ENCODE measurements at places on chromosomes 1 and 21.
A peak's percentile ranks its signal among the peaks of the same experiment; 100 is the strongest.

- no peak for DNase-seq
Measured at GRCh38 chr21:39178421-39178820, 4.8 kb downstream of the PSMG1 start.

DNA sequence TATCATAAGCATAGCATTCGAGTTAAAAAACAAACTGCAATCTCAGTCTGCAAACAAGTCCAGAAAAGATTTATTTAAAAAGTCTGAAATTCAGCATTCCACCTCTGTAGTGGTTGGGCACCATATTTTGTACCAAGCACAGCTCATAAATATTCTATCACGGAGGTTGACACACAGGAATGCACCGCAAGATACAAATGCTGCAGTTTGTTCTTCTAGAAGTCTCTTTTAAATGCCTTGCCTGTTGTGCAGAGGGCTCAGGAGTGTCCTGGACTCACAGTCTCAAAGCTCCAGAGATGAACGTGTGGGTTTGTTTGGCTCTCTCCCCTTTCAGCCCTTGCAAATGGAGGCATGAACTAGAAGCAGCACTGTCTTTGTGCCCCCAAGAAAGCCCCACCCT, 212.4 kb upstream of the USP24 start:
- DNase-seq: no peak

DNA sequence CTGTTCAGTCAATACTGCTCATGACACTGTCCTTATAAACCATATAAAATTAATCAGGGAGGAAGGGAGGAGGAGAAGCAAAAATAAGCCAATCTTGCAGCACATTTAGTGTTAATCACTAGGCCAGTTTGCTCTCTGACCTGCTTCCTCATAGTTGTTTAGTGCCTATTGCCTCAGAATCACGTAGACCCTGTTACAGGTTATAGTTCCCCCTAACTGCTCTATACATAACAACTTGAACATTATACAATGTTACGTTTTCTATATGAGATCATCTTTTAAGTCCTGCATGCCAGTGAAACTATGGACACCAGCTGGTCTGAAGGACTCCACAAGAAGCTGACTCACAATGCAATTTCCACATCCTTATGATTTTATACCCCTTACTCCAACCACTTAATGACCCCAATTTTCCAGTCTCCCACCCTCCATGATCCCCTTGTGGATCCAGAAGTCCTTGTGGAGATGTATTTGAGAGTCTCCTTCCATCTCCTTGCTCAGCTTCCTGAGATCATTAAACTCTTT, 34.9 kb upstream of the TACSTD2 start:
- no peak for DNase-seq

GRCh38 chr1:159786966-159787365, 6.2 kb downstream of the DUSP23 start:
- no peak for DNase-seq

- DNase-seq: no peak
Measured at GRCh38 chr1:59731591-59731990, 83.2 kb upstream of the HOOK1 start.

DNA sequence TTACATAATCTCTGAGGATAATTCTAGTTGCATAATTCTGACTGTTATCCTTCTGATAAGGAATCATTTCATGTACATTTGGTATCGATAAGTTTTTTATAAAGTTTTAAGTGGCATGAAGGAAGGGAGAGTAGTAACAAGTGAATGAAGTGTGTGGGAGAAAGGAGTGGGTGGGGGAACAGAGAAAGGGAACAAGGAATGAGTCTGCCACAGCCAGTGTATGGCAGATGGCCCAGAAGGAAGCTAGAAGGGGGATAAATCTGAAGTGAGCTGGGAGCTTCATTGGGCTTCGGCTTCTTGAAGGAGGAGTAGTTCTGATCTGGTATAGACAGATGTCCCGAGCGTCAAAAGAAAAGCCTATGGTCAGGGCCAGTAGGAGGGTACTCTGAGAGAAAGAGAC, 18.6 kb downstream of the ZBTB40 start:
- DNase-seq: no peak

GRCh38 chr1:154983776-154984466, 777 bp downstream of the FLAD1 start:
- DNase-seq: no peak

GRCh38 chr1:55039342-55040082, at the start of gene PCSK9:
PCSK9 (plus strand) TSS chr1:55039548; CDS start chr1:55039838, 290 bp downstream.
- no peak for DNase-seq

GRCh38 chr1:159180516-159180915, 9.1 kb downstream of the CADM3 start:
- DNase-seq: no peak

- no peak for DNase-seq
Measured at GRCh38 chr1:24109686-24110475, 2.1 kb downstream of the MYOM3 start.

- DNase-seq: no peak
Measured at GRCh38 chr1:54008876-54009275, 9.1 kb downstream of the LDLRAD1 start.

DNA sequence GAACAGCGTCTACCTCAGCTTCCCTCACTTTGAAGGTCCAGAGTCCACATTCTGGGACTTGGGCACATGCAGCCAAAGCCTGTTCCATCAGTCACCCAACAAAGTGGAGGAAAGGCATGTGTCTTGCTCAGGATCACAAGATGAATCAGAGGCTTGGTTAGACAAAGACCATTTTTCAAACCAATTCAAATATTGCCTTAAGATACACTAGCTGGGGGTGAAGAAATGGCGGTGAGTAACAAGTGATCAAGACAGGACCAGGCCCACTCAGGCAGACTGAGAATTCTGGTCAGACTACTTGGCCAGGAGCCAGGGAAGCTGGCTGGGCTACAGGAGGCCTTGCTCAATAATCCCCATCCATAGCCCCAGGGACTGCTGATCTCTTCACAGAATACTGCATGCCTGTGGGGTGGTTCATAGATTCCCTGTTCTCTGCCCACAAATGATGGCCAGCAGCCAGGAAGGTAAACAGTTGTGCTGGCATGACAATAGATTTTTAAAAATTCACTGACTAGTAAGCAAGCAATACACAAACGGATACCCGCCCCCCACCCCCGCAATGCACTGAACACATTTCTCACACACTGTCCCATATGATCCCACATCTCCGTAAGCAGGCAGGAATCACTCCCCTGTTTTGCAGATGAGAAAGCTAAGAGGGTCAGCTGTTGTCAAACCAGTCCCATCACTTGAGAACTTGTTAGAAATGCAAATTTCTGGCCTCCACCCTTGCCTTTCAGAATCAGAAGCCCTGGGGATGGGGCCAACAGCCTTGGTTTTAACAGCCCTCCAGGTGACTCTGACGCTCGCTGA, 27.2 kb downstream of the ERI3 start:
- no peak for DNase-seq

- DNase-seq: no peak
Measured at GRCh38 chr1:77416692-77417450, 135.1 kb downstream of the AK5 start.

GRCh38 chr21:31711745-31712285, 20.1 kb downstream of the SCAF4 start:
- DNase-seq: no peak

- no peak for DNase-seq
Measured at GRCh38 chr1:96878640-96879039, 157.1 kb downstream of the PTBP2 start.

- no peak for DNase-seq
Measured at GRCh38 chr1:110555807-110556470, 37.0 kb upstream of the KCNA10 start.

- no peak for DNase-seq
Measured at GRCh38 chr1:72938408-72938807, 656.1 kb upstream of the NEGR1 start.

DNA sequence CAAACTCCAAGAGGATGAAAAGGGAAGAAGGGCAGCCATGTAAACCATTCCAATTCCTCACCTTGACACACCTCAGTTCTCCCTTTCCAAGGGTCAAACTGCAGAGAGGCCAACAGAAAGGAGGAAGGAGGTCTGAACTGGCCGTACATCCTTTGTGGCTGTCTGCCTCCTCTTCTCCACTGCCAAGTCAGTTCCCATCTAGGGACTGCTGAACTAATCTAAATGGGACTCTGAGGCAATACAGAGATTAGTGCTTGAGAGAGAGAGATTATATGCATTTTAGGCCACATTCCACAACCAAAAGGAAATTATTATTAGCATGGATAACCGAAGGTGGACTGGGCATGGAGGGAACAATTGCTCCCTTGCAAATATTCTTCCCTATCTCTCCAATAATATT, 2.7 kb downstream of the ARHGEF11 start:
- no peak for DNase-seq

DNA sequence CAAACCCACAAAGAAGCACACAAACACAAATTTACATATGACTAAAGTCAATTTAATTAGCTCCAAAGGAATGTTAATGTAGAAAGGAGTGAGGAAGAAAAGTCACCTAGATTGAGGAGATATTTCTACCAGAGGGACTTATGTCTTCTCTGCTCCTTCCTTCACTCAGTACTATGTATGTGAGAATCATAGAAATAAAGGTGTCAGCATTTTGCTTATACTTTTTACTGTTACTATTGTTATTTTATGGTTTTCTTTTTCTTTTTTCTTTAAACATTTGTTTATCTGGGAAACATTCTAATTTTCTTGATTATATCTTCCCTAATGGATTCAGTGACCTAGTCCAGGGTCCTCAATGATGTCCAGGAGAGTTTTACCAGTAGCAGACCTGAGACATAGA, 511.9 kb upstream of the NCAM2 start:
- DNase-seq: no peak

- DNase-seq: no peak
Measured at GRCh38 chr1:8426996-8427395, 109.1 kb downstream of the SLC45A1 start.

GRCh38 chr1:177770096-177770495, 199.8 kb downstream of the SEC16B start:
- no peak for DNase-seq

GRCh38 chr1:44049839-44050238, 18.6 kb upstream of the SLC6A9 start:
- DNase-seq: no peak

DNA sequence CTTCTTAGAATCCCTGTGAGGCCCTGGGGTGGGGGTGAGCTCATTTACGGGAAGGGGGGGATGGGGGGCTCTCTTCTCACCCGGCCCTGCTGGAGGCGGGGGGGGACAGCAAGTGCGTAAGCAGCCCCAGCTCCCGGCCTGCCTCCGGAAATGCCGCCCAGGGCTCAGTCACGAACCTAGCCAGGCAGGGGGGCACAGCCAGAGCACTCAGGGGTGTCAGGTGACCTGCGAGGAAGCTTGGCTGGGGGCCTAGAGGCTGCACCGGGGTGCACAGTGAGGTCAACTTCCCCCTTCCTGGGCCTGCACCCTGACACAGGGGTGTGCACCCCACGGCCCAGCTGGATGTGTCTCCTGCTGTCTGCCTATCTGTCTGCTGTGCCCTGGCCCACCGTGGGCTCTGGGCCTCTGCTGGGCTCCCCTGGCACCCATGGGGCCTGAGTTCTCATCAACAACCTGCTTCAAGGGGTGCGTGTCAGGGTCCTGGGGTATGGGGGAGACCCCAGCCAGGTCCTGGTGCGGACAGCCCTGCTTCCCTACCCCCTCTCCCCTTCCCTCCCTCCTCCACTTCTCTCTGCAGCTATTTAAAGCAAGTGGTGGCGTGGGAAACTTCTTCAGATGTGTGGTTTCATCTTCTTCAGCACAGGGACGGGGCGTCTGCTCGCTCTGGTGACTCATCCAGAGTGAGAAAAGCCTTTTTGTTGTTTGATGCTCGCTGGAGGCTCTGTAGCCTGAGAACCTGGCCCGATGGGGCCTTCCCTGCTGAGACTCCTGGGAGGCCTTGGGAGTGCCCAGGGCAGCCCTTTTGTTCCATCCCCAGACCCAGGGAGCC, 92.5 kb upstream of the RUNX3 start:
- DNase-seq: peak; percentile 94

- DNase-seq: peak; percentile 74
Measured at GRCh38 chr1:115112496-115113375, 23.4 kb upstream of the TSPAN2 start.

GRCh38 chr1:115767403-115767802, 1.1 kb downstream of the CASQ2 start:
- DNase-seq: no peak

- DNase-seq: no peak
Measured at GRCh38 chr1:7541629-7542028, 229.5 kb upstream of the VAMP3 start.

DNA sequence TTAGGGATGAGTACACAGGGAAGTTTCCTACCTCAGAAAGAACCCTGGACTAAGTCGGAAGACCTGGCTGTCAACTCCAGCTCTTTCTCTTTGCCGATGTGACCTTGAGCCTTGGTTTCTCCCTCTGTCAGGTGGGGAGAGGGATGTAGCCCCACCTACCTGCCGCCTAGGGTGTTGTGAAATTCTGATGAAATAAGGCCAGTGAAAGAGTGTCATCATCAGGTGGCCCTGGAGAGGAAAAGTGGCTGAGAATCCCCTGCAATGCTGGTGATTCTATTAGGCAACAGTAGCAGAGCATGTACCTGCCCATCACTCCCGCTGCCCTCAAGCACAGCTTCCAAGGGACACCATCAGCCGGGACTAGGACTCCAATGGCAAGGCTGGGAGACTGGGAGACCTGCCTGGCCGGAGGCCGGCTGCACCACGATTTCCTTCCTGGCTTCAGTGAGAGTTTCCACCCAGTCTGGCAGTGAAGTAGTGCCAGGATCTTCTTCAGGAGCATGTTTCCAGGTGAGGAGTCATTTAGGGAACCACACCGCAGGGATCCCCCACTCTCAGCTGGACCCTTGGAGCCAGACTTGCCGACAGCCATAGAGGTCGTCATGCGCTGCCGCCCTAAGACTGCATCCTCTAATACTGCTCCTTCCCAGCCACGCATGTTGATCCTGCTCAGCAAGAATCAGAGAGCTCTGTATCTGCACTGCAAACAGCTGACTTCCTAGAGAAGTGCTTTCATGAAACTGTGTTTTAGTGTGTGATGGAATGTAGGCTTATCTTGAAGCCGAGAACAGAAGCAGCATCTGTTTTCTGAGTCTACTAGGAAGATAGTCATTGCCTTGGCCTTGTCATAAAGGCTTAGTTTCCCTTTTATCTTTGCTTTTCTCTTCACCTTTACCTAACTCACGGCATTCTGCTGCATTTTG, 88.0 kb upstream of the F3 start:
- DNase-seq: no peak

GRCh38 chr1:63557365-63557987, 34.2 kb downstream of the EFCAB7 start:
- DNase-seq: no peak

All from activated T-cell treated with anti-CD3 and anti-CD28 coated beads, Interleukin-2, amount 50 U/mL, for 24 hours (primary cell).